Neural progenitor cell (in vitro differentiated cells): ENCODE measurements at places on chromosomes 5 and 9. TPM values are rescaled to one million over a fixed set of nuclear protein-coding genes. Genes with fewer than 3 reads are reported as not detected.

IPO11 gene
- 48.2 and 66.9 TPM in 2 replicates for total RNA-seq

HNRNPA0 gene
- total RNA-seq, result 49.8 and 71.4 TPM in 2 replicates

- no peaks in the 10 kb centered on the region for H3K27me3 ChIP-seq
- DNase-seq, result no peak
- no peak overlapping the region for H3K27ac ChIP-seq
Observed at GRCh38 chr5:107969847-107970246, 299.1 kb upstream of the EFNA5 start.

DNA sequence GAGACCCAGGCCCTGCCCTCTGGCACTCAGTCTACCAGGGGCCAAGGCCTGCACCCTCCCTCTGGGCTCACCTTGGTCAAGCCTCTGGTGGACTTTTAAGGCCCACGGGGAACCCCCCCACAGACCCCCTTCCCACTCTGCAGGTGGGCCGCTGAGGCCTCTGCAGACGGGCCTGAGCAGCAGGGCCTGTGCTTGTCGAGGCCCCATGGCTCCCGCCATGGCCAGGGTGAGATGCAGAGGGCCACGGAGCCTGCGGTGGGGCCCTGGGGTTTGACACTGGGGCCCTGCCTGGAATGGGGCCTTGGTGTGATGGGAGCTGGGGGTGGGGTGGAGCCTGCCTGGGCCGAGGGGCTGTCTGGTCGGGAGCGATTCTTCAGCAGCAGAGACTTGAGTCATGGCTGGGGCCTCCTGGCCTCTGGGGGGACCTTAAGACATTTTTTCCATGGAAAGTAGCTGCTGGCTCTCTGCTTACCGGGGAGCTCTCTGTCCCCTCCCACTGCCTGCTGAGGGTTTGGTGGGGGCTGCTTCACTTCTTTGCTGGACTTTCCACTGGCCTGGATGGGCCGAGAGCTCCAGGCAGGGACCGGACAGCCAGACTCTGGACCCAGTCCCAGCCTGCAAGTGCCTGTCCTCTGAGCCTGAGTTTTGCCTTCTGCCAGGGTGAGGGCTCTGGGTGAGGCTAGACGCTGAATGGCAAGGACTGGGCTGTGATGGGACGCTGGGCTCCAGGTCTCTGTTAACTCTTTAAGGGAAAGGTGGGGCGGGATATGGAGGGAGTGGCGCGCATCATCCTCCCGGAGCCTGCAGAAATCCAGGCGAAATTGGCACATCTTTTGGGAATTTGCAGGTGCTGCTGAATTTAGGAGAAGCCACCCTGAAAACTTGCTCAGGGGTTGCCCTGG lies 132.2 kb downstream of the RXRA start:
- peaks cover 9% of the 10 kb centered on the region for H3K4me1 ChIP-seq
- H3K4me3 ChIP-seq, result no peak overlapping the region
- no peaks in the 10 kb centered on the region for H3K27me3 ChIP-seq
- no peaks in the 10 kb centered on the region for H3K36me3 ChIP-seq
- no peak overlapping the region for H3K27ac ChIP-seq

DNA sequence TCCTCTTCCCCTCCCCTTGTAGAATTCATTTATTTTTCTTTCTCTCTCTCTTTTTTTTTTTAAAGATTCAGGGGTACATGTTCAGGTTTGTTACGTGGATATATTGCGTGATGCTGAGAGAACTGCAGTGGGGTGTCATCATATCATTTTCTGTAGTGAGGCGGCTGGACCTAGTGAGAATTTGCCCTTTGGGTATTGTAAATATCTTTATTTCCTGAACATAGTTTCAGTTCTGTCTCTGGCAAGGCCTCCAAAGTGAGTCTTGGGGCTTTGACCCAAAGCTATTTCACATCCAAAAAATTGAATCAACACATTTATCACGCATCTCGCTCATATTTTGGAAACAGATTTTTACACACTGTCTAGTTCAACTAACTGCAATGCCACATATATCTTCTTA lies 25.4 kb upstream of the MYOT start:
- no peak for DNase-seq
- no peak overlapping the region for H3K27ac ChIP-seq
- H3K4me1 ChIP-seq, result no peaks in the 10 kb centered on the region
- no peaks in the 10 kb centered on the region for H3K27me3 ChIP-seq
- no peak overlapping the region for H3K4me3 ChIP-seq

DNA sequence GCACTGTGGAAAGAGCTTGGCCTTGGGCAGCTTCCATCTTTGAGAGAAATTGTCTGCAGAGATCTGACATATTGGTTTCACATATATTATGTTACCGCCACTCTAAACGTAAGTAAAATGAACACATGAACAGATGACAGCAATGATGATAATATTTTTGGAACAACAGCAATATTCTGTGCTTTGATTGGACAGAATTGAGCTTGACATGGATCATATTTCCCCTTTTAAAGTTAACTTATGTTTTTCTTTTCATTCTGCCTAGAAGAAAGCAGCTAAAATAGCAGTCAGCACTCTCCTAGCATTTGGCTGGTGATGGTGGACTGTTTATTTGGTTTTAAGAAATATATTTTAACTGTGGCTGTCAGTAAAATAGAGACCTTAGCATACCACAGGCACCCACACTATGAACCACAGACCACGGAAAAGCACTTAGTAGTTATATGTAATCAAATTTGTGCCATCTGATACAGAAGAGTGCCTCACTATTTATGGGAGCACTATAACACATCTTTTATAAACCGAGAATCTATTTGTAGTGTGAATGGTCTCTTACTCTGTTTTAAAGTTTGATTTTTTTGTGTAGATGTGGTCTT lies 1.8 kb upstream of the CFAP95 start:
- H3K36me3 ChIP-seq, result no peaks in the 10 kb centered on the region
- no peak for DNase-seq
- H3K4me1 ChIP-seq, result peaks cover 19% of the 10 kb centered on the region
- no peak overlapping the region for H3K27ac ChIP-seq
- H3K27me3 ChIP-seq, result no peaks in the 10 kb centered on the region
